ENCODE measurements at places on chromosomes 16 and 17.

DNA sequence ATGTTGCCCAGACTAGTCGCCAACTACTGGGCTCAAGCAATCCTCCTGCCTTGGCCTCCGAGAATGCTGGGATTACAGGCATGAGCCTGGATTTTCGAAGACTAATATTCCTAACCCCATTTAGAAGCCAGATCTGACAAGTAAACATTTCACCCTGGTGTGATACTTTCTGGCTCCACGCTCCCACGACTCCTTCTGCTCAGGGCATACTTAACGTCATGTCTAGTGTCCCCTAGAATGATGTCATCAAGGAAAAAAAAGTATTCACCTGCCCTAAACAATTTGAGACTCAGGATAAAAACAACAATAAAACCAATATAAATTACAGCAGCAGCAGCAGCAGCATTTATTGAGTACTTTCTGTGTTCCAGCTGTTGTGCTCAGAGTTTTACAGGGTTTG is 13.2 kb downstream of the ITGB3 start:
- no peak for DNase-seq

DNA sequence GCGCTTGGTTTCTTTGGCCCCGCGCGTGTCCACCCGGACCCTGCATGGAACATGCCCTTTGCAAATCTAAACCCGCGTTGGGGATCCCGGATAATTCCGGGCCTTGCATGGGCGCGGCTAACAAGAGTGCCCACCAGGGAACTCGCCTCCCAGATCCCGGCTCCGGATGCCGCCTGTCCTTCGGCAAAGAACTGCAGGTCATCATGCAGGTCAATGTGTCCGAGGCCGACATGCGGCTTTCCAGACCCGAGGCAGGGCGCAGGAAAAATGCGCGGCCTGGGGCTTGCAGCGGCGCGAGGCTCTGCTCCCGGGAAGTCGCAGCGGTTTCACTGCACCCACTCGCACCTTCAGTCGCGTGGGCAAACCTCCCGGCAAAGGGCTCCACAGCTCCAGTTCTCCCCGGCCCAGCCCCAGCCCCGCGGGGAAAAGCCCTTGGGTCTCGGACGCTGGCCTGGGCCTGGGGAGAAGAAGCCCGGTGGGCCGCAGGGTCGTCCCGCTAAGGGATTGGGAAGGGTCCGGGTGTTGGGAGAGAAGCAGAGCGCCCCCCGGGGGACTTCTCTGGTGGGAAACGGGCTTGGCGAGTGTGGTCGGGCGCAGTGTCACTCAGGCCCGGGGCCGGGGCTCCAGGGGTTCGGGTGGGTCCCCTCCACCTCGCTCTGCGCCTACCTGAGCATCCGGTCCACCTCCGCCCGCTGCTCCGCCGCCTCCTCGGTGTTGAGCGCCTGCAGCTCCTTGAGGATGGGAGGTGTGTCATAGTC is 805 bp downstream of the HNF1B start:
- no peak for DNase-seq

DNA sequence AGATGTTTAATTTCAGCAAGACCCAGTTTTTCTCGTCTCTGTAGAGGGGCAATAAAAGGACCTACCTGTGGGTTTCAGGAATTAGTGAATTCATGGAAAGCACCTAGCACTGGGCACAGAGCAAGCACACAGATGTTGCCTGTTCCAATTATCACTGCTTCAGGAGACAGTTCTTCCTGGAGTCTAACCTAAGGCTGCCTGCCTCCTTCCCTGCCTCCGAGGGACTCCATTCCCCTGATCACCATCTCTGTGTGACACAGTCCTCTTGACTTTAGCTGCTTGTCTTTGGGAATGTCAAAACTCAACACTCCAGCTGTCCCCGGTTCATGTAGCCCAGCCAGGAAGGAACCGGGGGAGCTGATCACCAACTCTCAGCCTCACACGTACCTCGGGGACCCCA is 474.9 kb downstream of the SLC39A11 start:
- DNase-seq, result no peak

DNA sequence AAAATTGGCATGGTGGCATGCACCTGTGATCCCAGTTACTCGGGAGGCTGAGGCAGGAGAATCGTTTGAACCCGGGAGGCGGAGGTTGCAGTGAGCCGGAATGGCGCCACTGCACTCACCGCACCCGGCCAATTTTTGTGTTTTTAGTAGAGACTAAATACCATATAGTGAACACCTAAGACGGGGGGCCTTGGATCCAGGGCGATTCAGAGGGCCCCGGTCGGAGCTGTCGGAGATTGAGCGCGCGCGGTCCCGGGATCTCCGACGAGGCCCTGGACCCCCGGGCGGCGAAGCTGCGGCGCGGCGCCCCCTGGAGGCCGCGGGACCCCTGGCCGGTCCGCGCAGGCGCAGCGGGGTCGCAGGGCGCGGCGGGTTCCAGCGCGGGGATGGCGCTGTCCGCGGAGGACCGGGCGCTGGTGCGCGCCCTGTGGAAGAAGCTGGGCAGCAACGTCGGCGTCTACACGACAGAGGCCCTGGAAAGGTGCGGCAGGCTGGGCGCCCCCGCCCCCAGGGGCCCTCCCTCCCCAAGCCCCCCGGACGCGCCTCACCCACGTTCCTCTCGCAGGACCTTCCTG is at the start of gene HBQ1:
TSS of gene HBQ1 (plus strand) at position 359 of the 575 bp plus-strand sequence. CDS start at position 387, 28 bp downstream.
- DNase-seq, result no peak

- DNase-seq, result no peak
Observed at GRCh38 chr16:52603015-52603414, 56.1 kb upstream of the TOX3 start.

- no peak for DNase-seq
Observed at GRCh38 chr16:67252609-67253497, 4.1 kb downstream of the SLC9A5 start.
